ENCODE measurements at places on chromosomes 2 and 18.
A peak's percentile ranks its signal among the peaks of the same experiment; 100 is the strongest.

DNA sequence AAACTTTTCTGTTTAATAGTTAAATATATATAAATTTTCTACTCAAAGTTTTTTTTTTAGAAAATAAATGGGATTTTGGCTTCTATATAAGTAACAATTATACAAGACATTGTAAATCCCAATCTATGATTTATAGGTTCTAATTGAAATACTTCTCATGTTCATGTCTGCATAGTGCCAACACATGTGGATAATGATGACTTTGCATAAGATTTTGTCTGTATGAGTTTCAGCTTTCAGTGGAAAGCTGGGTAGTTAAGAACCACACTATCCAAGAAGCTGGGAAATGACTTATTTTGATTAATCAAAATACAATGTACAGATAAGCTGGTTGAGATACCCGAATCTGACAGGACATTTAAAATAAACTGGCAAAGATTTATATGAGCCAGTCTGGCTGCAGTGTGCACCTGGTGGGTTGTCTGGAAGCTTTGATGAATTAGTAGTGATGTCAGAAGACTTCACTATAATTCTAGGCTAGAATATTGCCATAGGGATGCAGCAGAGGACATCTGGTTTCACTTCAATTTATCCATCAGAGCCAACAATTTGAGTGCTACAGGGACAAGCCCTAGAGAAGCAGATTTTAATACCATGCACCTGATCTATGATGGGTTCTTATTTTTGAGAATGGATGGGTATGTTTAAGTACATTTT is 45.4 kb downstream of the EML6 start:
- H3K27me3 ChIP-seq: no peaks in the 10 kb centered on the region
- H3K4me3 ChIP-seq: no peak overlapping the region
- no peak for DNase-seq
- no peaks in the 10 kb centered on the region for H3K4me1 ChIP-seq
- no peaks in the 10 kb centered on the region for H3K36me3 ChIP-seq

DNA sequence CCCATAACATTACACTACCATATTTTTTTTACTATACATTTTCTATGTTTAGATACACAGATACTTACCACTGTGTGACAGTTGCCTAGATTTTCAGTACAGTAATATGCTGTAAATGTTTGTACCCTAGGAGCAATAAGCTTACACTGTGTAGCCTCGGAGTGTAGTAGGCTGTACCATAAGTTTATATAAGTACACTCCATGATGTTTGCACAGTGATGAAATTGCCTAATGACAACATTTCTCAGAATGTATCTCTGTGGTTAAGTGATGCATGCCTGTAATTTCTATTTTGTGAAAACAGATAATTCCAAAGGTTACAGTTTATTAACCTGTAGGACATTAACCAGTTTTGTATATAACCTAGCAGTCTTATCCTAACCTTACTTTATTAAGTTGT is 128.1 kb upstream of the RBMS1 start:
- no peak for DNase-seq
- no peaks in the 10 kb centered on the region for H3K27me3 ChIP-seq

GRCh38 chr2:80057956-80058355 is 246.6 kb downstream of the LRRTM1 start:
- no peak for DNase-seq
- no peaks in the 10 kb centered on the region for H3K36me3 ChIP-seq
- no peak overlapping the region for H3K4me3 ChIP-seq
- H3K27ac ChIP-seq: no peak overlapping the region

DNA sequence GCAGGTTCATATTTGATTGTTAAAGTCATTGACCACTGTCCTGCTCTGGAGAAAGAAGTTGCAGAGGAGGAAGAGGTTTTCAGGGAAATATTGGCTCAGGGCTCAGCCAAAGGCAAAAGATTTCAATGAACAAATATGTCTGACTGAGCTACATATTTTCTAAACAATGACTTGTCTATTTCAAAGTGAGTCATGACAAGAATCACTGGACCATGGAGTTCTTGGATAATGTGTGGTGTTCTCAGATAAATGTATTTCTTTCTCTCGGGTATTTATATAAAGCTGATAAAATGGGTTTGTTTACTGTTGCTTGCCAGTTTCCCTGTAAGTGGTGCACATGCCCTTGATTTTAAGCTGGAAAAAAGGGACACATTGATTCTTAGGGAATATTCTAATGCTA is 34.3 kb upstream of the RMP24 start:
- no peaks in the 10 kb centered on the region for H3K4me1 ChIP-seq
- H3K27ac ChIP-seq: no peak overlapping the region

DNA sequence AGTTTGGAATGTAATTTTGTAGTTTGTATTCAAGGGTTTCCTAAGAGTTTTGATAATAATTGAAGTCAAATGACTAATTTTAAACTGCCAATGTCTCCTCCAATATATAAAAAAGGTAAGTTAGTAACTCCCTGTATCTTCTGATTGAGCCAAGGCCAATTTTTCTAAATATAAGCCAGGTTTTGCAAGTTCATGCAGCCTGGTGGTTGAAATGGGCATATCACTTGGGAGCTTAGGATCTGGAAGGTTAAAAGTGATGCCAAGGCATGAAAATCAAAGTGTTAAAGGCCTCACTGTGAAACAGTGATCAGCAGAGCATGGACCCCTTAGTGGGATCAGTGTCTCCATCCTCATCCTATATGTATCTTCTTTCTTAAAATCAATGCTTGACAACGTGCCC is 60.5 kb downstream of the MERTK start:
- no peak for DNase-seq
- peaks cover 11% of the 10 kb centered on the region for H3K4me1 ChIP-seq
- no peaks in the 10 kb centered on the region for H3K36me3 ChIP-seq
- H3K27ac ChIP-seq: no peak overlapping the region
- no peak overlapping the region for H3K4me3 ChIP-seq
- H3K27me3 ChIP-seq: no peaks in the 10 kb centered on the region

GRCh38 chr2:201258666-201259615 is 1.4 kb upstream of the CASP8 start:
- H3K4me1 ChIP-seq: peaks cover 8% of the 10 kb centered on the region
- H3K4me3 ChIP-seq: peak overlapping the region; percentile 44
- peak overlapping the region; percentile 93 for H3K27ac ChIP-seq
- H3K27me3 ChIP-seq: no peaks in the 10 kb centered on the region
- no peaks in the 10 kb centered on the region for H3K36me3 ChIP-seq

DNA sequence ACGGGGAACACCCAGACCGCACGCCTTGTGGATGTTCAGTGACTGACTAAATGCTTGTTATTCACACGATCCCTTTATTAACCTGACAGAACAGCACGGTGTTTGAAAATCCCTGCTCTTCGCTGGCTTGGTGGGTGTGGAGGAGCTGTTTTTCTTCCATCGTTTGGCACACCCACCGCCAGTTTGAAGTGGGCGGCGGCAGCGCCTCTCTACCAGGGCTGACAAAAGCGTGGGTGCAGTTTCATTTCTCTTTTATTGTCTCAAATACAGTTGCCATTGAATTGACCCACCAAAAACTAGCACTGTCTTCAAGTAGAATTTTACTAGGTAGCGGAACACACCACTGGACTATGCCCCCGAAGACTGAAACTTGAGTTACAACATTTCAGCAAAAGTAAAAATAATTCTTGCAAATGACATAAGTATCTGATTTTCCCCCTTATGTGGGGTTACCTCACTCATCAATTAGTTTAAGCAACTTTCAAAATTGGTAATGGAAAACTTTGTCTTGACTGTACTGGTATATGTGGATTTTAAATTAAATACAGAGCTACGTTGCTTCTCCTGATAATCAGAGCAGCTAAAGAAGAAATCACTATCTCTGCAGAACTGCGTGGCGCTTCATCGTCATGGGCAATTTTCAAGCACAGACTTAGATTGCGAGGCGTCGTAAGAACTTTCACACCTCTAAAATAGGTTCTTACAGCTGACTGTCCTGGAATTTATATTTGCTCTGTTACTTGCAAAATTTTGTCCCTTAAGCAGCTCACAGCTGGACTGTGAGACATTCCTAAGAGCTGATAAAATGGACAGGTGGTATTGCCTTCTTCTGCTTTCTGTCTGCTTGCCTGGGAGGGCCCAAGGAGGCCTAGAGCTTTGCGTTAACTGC is 60.9 kb downstream of the LDLRAD4 start:
- DNase-seq: no peak
- no peak overlapping the region for H3K27ac ChIP-seq
- no peaks in the 10 kb centered on the region for H3K36me3 ChIP-seq

DNA sequence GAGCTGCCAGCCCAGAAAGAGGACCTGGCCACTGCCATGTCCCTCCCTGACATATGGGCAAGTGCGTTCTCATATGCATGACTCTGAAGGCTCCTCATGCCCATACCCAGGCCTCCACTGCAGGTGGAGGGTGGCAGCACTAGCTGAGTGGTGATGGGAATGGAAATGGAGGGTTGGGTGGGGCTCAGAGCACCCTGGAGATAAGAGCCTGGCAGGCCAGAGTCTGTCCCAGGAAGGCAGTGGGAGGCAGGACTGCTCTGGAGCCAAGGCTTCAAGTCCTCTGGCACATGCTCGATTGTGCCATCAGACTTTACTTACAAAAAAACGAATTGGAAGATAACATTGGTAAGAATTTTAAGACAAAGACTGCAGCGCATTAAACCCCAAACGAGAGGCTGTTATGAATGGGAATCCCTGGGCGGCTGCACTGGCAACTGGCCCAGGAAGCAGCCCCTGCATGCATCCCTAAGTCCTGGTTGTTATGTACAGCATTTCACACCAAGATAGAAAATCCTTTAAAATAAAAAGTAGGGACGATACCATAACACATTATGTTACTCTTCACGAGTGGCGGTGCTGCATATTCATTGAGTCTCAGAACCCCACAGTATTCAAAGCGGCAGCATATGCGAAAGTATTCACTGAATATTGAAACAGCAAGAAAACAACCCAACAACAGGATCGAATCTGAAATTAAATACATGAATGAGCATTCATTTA is 81.7 kb upstream of the FAM98A start:
- no peaks in the 10 kb centered on the region for H3K4me1 ChIP-seq
- H3K27ac ChIP-seq: no peak overlapping the region
- H3K27me3 ChIP-seq: no peaks in the 10 kb centered on the region
- DNase-seq: no peak
- H3K4me3 ChIP-seq: no peak overlapping the region

DNA sequence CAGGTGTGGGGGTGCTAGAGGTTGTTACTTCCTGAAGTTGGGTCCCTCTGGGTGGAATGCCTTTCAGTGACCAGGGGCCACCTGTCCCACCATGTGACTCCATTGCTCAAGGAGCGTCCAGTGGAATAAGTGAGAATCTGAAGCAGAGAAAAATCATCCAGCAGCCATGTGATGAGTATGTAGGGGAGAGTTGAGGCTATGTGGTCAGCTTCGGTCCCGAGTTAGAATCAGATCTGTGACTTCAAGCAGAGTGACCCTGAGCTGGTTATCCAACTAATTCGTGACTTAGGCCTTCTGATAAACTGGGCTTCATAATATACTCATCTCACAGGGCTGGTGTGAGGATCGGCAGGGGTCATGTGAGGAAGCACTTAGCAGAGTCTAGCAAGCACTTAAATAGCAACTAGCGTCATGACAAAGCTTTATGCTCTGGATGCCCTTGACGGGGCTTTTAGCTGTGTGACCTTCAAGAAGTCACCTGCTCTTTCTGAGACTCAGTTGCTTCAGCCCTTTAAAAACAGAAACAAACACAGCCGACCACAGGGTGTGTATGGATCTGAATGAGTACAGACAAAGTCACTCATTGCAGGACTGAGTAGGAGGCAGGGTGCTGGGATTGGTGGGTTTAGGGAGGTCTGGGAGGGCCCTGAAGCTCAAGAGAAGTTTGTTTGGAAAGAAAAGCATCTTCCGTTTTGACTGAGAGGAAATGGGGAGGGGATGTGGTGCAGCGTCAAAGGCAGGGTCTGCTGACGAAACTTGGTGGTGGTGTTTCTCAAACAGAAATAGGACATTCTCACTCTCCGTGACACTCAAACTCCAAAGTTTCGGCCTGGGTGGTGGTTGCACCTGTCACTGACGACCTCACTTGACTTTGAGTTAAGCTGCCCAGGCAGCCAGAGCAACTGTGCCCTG is 264.0 kb upstream of the CXCR4 start:
- H3K4me1 ChIP-seq: no peaks in the 10 kb centered on the region
- H3K27me3 ChIP-seq: no peaks in the 10 kb centered on the region
- no peak overlapping the region for H3K4me3 ChIP-seq
- no peak for DNase-seq

GRCh38 chr18:24741965-24742724 is 281.7 kb downstream of the HRH4 start:
- no peaks in the 10 kb centered on the region for H3K36me3 ChIP-seq
- H3K27me3 ChIP-seq: no peaks in the 10 kb centered on the region
- H3K27ac ChIP-seq: no peak overlapping the region

DNA sequence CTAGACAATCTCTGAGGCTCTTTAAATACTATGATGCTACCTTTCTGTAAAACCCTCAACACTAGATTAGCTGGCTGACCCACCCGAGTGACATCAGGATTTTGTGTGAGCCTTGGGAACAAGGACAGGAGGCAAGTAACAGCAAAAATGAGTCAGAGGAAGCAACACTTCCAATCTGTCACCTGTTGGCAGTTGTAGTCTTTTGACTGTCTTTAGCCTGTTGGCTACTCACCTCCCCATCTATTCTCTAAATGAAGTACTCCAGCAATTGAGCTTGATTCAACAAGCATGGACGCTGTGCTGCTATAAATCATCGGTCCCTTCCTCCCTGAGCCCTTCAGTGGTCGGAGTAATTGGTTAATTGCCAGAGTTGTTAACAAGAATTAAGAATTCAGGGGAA is 898.7 kb downstream of the BCL11A start:
- no peaks in the 10 kb centered on the region for H3K4me1 ChIP-seq
- no peaks in the 10 kb centered on the region for H3K36me3 ChIP-seq
- H3K27ac ChIP-seq: no peak overlapping the region
- DNase-seq: no peak
- H3K27me3 ChIP-seq: no peaks in the 10 kb centered on the region

DNA sequence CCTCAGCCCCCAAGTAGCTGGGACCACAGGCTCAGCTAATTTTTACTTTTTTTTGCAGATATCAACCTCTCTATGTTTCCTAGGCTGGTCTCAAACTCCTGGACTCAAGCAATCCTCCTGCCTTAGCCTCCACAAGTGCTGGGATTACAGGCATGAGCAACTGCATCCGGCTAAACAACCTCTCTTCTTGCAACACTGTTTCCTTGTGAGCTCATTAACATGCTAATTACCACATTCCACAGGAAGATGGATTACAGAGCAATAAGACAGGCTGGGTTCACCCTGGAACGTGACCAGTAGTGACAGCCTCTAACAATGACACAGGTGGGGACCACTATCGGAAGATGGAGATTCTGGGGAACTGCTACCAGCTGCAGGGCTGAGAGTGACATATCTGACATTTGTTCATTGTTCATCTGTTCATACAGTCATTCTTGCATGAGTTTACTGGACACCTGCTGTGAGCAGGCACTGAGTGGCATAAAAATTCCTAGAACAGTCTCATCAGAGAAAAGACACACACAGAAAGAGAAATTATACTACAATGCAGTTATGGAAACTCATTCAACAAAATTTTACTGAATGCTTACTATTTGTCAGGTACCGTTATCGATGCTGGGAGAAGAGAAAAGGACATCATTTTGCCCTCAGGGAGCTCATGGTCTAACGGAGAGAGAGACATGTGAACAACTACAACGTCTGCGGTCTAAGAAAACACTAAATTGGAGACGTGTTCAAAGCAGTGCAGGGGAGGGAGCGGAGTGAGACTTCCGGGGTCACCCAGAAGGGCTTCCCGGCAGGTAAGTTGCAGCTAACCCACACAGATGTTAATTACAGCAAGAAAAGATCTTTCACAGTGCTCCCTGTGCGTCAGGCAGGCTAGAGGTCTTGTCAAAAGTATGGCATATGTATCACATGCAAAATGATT is 37.6 kb downstream of the PROC start:
- H3K4me1 ChIP-seq: peaks cover 40% of the 10 kb centered on the region
- no peak overlapping the region for H3K4me3 ChIP-seq
- peak overlapping the region; percentile 61 for H3K27ac ChIP-seq
- no peaks in the 10 kb centered on the region for H3K27me3 ChIP-seq
- DNase-seq: peak; percentile 24
- peaks cover 1% of the 10 kb centered on the region for H3K36me3 ChIP-seq
